ENCODE measurements at places on chromosomes 4 and X.

- no peak for DNase-seq
Observed at GRCh38 chrX:13126775-13127174, 82.4 kb upstream of the FAM9C start.

DNA sequence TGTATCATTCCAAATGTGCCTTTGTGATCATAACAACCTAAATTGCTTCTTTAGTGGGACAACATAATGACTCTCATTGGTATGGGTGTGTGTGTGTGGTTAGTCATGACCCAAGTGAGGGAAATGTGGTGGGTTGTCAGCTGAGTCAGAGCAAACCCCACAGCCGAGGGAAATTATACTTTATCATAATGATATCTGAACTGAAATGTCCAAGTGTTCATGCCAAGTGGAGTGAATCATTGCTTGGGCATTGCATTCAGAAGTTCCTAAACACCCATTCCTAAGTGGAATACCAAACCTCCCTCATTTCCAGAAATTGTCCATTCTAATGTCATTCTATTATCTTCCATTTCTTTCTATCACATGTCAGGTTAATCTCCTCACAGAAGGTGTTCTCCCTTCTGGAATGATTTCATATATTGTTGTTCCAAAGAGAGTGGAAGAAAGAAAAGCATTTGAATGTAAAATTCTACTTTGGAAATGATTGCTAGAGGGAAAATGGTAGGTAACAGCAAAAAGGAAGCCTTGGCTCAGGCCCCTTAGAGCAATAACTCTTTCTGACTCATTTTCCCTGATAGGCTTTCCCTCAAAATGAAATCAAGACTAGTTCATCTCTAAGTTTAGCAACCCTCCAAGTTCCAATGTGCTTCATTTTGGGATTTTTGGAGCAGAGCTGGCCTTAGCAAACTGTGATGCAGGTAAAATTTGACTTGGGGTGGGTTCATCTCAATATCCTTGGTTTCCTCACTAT is 230.7 kb upstream of the KCNIP4 start:
- DNase-seq: peak; percentile 90

- DNase-seq: no peak
Observed at GRCh38 chr4:162782096-162782777, 384.5 kb downstream of the NAF1 start.

- DNase-seq: no peak
Observed at GRCh38 chr4:42151568-42152506, 618 bp downstream of the BEND4 start.

DNA sequence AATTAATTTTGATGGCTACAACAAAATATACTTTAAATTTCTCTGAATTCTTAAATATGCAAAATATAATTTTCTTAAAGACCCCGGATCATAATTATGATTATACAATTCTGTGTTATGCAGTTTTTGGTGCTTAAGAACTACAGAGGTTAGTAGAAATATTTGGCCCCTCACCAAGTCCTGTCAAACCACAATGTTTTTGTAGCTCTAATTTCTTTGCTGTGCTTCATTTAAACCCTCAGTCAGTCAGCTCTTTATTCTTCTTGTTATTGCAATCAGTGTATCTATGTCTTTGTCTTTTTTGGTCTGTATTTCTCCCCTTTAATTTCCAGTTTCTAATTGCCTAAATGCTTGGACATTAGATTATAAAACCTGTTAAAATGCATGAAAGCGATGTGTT is 186.1 kb downstream of the CAMK2D start:
- no peak for DNase-seq

DNA sequence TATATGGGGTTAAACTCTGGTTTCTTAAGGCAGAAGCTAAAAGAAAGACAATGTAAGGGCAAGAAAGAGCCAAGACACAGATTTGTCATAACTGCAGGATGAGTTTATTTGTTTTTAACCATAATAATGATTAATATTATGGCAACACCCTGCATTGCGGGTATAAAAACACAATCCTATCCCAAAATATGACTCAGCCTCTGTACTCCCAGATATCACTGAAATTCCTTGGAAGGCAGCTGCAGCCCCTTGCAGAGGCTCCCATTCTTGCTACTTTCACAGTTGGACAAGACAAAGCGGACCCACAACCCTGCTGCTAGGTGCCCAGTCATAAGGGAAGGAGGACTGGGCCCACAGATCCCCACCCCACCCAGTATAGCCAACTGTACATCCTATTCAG is 20.4 kb upstream of the FGF16 start:
- DNase-seq: peak; percentile 14

GRCh38 chr4:15652191-15652590 is 3.0 kb downstream of the FBXL5 start:
- DNase-seq: no peak

- no peak for DNase-seq
Observed at GRCh38 chrX:51893931-51894696, 691 bp downstream of the MAGED1 start.

- DNase-seq: no peak
Observed at GRCh38 chrX:72312311-72312940, 6.7 kb upstream of the CITED1 start.

GRCh38 chr4:52996261-52997131 is 134.4 kb downstream of the RASL11B start:
- DNase-seq: no peak

- DNase-seq: no peak
Observed at GRCh38 chr4:98611677-98612317, 46.6 kb downstream of the TSPAN5 start.

DNA sequence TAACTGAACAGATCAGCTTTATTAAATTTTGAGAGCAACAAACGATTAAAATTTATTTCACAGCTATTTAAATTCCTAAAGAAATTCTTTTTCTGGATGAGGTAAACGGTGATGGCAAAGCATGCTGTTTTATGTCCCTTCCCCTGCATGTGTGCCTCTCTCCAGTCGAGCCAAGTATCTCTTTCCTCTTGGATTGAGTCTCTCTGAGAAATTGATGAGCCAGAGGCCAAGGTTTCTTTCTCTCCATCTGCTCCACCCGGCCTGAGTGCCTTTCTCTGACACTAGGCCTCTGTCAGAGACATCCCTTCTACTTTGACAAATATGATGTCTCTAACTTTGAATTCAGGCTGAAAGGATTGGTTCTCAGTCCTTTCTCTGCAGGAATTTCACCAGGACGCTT is 42.6 kb upstream of the PARM1 start:
- no peak for DNase-seq

GRCh38 chr4:1155314-1155713 is 17.1 kb downstream of the SPON2 start:
- no peak for DNase-seq

GRCh38 chr4:63700569-63700968 is 708.7 kb downstream of the TECRL start:
- no peak for DNase-seq

DNA sequence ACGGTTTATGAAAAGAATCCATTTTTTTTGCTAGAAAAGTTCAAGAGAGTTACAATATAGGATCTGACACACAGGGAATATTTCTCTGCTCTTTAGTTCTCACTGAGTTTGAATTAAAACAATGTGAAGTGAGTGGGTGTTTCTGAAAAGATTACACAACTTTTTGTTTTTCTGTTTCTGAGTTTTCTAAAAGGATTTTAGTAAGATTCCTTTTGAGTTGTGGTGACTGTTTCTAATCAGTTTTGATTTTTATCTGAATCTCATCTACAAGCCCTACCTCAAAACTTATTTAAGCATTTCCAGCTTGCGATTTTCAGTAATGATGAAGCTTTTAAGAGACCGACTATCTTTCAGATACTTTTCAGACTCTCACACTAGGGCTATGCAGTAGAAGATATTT is 141.7 kb downstream of the GPAT3 start:
- DNase-seq: no peak

DNA sequence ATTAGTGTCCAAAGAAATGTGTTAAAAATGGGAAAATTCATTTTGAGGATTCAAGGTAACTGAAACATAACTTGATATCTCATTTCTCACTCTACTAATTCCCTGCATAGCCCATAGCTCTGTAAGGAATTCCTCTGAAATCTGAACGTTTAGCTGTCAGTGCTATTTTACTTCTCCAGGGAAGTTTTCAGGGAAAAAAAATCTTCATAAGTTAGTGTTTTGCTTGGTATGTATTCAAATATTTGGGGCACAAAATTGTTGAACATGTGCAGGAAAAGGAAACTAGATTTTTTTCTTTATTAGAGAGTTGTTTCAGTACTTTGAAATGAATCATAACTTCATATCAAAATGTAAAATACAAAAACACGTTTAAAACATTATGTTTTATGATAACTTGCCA is 891.4 kb downstream of the CENPC start:
- DNase-seq: no peak

All from HS-5 (cell line).